Body of pancreas (tissue), 4 donors: ENCODE measurements at places on chromosomes 5 and 9. TPM values are rescaled to one million over a fixed set of nuclear protein-coding genes. Genes with fewer than 3 reads are reported as not detected.

GRCh38 chr9:116646661-116647514 lies 40.2 kb upstream of the TRIM32 start:
- no peaks in the 10 kb centered on the region for H3K36me3 ChIP-seq
- H3K4me1 ChIP-seq: no peaks in the 10 kb centered on the region
- no peak overlapping the region for H3K27ac ChIP-seq
- H3K27me3 ChIP-seq: no peaks in the 10 kb centered on the region
- no peak overlapping the region for H3K4me3 ChIP-seq

The SH3PXD2B gene
- 16.9 TPM for total RNA-seq

The DROSHA gene
- total RNA-seq: 16.1 TPM

- no peaks in the 10 kb centered on the region for H3K4me1 ChIP-seq
- no peak overlapping the region for H3K27ac ChIP-seq
- no peak for DNase-seq
- H3K27me3 ChIP-seq: no peaks in the 10 kb centered on the region
- H3K4me3 ChIP-seq: no peak overlapping the region
These were observed 112.3 kb upstream of the FCN2 start for GRCh38 chr9:134768332-134768708.

DNA sequence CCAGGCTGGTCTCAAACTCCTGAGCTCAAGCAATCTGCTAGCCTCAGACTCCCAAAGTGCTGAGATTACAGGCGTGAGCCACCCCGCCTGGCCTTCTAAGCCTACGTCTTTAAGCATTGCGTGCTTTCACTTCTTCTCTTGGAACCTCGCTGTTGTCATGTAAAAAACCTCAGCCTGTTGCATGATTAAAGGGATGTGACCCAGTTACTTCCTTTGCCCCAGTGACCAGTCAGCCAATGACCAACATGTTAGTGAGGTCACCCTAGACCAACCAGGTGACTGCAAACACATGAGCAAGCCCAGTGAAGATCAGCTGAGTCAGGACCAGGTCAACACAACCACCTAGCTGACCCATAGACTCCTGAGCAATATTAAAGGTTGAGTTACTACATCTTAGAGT lies 10.5 kb downstream of the KIF4B start:
- H3K27me3 ChIP-seq: no peaks in the 10 kb centered on the region
- DNase-seq: no peak
- no peak overlapping the region for H3K27ac ChIP-seq
- no peak overlapping the region for H3K4me3 ChIP-seq
- no peaks in the 10 kb centered on the region for H3K4me1 ChIP-seq

GRCh38 chr9:137278061-137278701 lies 655 bp downstream of the TOR4A start:
- peaks cover 30% of the 10 kb centered on the region for H3K4me1 ChIP-seq
- no peaks in the 10 kb centered on the region for H3K36me3 ChIP-seq
- no peak for DNase-seq

DNA sequence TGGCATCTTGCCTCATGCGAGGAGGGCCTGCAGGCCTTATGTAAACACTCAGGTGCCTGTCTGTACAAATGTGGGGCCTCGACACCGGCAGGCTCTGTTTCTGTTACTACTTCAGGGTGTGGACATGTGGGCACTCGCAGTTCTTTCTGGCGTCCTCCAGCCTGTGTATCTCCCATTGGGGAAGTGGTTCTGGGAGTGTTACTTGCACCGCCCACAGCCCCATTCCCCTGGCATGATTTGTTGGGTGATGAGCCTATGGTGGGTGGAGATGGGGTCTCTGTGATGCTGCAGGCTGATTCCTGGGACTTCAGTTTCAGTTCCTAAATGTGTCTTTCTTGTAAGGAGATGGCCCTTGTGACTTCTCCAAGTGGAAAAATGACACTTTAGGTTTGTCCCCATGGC lies 82.1 kb upstream of the PITX1 start:
- no peaks in the 10 kb centered on the region for H3K4me1 ChIP-seq
- H3K36me3 ChIP-seq: no peaks in the 10 kb centered on the region
- no peak overlapping the region for H3K4me3 ChIP-seq
- no peak overlapping the region for H3K27ac ChIP-seq

GRCh38 chr9:117733465-117733864 lies 29.3 kb downstream of the TLR4 start:
- no peak for DNase-seq
- no peak overlapping the region for H3K27ac ChIP-seq
- H3K4me1 ChIP-seq: no peaks in the 10 kb centered on the region
- H3K36me3 ChIP-seq: no peaks in the 10 kb centered on the region
- no peak overlapping the region for H3K4me3 ChIP-seq
- no peaks in the 10 kb centered on the region for H3K27me3 ChIP-seq

The TMEM252 gene
- total RNA-seq: not detected

DNA sequence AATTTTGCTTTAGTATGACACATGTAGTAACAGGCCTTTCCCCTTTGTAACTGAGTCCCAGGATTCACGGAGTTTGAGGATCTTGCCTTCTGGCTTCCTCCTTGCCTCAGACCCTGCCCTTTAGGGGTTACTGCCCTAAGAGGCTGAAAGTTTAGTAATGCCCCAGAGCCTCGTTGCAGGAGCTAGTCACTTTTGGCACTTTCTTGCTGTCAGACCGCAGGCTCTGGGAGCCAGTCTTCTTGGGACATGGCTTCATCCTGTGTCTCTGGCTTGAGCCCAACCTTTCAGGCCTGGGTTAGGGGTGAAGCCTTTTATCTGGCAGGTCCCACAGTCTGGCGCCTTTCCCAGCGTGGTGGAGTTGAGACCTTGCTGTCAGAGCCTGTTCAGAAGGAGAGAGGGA lies 185.6 kb upstream of the DMRT1 start:
- H3K4me1 ChIP-seq: peaks cover 13% of the 10 kb centered on the region
- H3K27ac ChIP-seq: peak overlapping the region; percentile 21
- H3K36me3 ChIP-seq: no peaks in the 10 kb centered on the region
- DNase-seq: peak; percentile 88
- H3K4me3 ChIP-seq: no peak overlapping the region

GRCh38 chr9:77210116-77210515 lies 32.8 kb downstream of the VPS13A start:
- no peaks in the 10 kb centered on the region for H3K36me3 ChIP-seq
- H3K27ac ChIP-seq: no peak overlapping the region
- no peaks in the 10 kb centered on the region for H3K4me1 ChIP-seq
- no peaks in the 10 kb centered on the region for H3K27me3 ChIP-seq
- DNase-seq: no peak
- H3K4me3 ChIP-seq: no peak overlapping the region

GRCh38 chr9:73231203-73231602 lies 79.5 kb downstream of the ANXA1 start:
- no peak overlapping the region for H3K27ac ChIP-seq
- H3K4me3 ChIP-seq: no peak overlapping the region
- no peaks in the 10 kb centered on the region for H3K4me1 ChIP-seq
- H3K27me3 ChIP-seq: no peaks in the 10 kb centered on the region
- DNase-seq: no peak
- H3K36me3 ChIP-seq: no peaks in the 10 kb centered on the region

DNA sequence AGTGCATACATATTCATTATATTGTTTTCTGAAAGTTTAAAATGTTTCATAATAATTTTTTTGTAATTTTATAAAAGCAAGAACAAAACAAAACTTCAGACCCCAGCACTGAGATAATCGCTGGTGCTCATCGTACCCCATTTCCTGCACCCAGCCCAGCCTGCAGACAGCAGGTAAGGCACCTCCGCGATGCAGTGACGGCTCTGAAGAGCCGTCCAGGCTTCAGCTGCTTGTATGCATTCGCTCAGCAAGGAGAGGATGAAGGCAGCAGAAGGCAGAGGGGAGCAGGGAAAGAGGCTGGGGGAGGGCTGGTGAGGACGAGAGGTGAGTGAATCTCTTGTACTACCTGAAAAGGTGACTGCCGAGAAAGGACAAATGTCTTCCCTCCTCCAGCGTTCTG lies 153.5 kb downstream of the TTLL11 start:
- no peak overlapping the region for H3K4me3 ChIP-seq
- H3K36me3 ChIP-seq: no peaks in the 10 kb centered on the region
- H3K27me3 ChIP-seq: no peaks in the 10 kb centered on the region
- no peaks in the 10 kb centered on the region for H3K4me1 ChIP-seq
- H3K27ac ChIP-seq: no peak overlapping the region
- DNase-seq: no peak

The NUTM2G gene
- not detected for total RNA-seq

- H3K4me3 ChIP-seq: no peak overlapping the region
- H3K27me3 ChIP-seq: no peaks in the 10 kb centered on the region
- no peak for DNase-seq
- H3K36me3 ChIP-seq: no peaks in the 10 kb centered on the region
These were observed 192.9 kb downstream of the FBXL7 start for GRCh38 chr5:15692706-15693381.

DNA sequence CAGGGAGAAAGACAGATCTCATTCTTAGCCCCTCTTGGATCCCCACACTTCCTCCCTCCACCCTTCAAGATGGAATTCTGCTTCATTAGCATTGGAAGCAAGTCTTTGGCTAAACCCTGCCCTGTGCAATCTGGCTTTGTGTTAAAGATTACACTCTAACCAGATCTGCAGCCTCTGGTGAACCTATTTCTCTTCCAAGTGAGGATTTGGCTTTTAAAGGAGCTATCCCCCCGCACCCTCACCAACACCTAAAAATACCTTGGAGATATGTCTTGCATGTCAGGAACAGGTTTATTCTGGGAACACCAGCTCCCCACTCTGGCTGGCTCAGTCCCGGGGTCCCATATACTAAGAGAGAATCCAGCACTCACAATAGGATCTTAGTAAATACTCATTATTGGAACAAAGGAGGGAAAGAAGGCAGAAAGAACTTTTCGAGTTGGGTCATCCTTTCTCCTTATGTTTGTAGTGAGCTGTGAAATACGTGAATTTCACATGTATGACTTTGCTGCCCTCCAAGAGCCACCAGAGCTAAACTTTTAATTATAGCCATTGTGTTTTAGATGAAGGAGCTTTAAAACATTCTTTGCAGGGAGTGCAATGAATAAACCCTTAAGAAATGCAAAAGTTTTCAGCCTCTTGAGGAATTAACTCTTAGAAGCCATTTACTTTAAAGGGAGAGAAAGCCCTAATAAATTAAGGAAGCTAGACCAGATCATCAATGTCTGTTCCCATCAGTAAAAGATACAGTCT lies 53.7 kb upstream of the HRH2 start:
- no peak overlapping the region for H3K27ac ChIP-seq
- H3K4me1 ChIP-seq: no peaks in the 10 kb centered on the region
- H3K4me3 ChIP-seq: no peak overlapping the region
- no peaks in the 10 kb centered on the region for H3K27me3 ChIP-seq
- DNase-seq: no peak

The PAPPA gene
- 1.0 TPM for total RNA-seq

The MEF2C gene
- 23.7 TPM for total RNA-seq

- H3K4me1 ChIP-seq: no peaks in the 10 kb centered on the region
- no peak for DNase-seq
- no peak overlapping the region for H3K4me3 ChIP-seq
These were observed 1342.4 kb upstream of the DMAC1 start for GRCh38 chr9:9142001-9142400.
